ENCODE measurements at places on chromosomes 13 and 19.

- no peak for DNase-seq
These were observed at the start of gene DOCK6 for GRCh38 chr19:11261971-11262839. DOCK6 (minus strand) TSS chr19:11262524; CDS start chr19:11262440, 84 bp downstream.

- no peak for DNase-seq
These were observed 4.2 kb downstream of the FFAR3 start for GRCh38 chr19:35362261-35363000.

- DNase-seq = no peak
These were observed 19.7 kb downstream of the CLPTM1 start for GRCh38 chr19:44974857-44975256.

- no peak for DNase-seq
These were observed 838 bp downstream of the PPP2R1A start for GRCh38 chr19:52190487-52191293.

DNA sequence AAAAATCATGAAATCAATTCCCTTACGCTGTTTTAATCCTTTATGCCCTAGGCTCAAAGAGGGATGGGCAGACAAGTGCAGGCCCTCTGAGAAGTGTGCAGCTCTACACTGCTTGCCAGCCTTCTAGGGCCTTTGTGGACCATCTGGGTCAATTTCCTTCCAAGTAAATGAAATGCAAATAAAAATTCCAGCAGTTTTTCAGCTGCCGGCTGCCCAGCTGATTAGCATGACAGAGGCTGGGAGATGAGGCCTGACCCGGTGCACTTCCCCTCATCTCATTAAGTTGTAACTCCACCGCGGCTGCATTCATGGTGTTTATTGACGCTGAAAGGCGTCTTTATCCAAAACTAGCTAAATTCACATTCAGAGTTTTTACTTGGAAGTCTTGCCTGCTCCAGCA, 47.5 kb upstream of the GSX1 start:
- DNase-seq = no peak

GRCh38 chr13:71303144-71303543, 563.9 kb downstream of the DACH1 start:
- DNase-seq = no peak

DNA sequence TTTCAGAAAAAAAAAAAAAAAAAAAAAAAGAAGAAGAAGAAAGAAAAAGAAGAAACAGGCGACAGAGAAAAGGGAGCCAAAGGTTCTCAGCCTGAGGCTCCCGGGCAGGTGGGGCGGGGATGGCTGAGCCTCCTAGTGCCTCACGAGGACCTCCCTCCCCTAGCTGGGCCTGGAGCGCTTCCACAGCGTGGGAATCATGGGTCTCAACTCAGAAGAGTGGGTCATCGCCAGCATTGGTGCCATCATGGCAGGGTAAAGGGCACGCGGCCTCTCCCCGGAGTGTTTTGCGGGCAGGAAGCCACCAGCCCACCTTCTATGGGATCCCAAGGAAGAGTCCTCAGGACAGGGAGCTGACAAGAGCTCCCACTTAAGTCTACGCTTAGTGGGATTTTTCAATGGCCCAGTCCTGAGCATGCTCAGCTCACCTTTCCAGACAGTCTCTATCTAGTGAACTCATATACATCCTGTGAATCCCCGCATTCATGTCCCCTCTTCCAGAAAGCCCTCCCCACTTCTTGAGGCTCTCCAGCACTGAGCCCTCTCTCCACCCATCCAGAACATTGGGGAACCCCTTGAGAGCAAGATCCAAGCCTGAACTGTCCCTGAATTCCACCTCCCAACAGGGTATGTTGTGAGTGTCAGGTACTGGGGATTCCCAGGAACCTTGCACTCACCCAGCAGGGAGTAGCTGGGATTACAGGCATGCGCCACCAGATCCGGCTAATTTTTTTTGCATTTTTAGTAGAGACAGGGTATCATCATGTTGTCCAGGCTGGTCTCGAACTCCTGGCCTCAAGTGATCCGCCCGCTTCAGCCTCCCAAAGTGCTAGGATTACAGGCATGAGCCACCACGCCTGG, 69.6 kb downstream of the ACSBG2 start:
- no peak for DNase-seq

DNA sequence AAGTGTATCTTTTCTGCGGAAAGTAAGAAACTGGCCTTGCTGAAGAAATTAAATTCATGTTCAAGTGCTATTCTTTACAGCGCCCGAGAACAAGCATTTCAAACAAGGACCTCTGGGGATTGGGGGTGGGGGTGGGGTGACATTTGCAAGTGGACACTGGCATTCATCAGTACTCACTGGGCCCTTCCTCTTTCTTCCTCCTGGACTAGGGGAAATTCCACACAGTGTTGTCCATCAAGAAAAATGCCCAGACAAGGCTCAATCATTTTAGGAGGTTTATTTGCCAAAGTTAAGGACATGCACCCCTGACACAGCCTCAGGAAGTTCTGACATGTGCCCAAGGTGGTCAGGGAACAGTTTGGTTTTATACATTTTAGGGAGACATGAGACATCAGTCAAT, 22.9 kb upstream of the OR10H1 start:
- no peak for DNase-seq

DNA sequence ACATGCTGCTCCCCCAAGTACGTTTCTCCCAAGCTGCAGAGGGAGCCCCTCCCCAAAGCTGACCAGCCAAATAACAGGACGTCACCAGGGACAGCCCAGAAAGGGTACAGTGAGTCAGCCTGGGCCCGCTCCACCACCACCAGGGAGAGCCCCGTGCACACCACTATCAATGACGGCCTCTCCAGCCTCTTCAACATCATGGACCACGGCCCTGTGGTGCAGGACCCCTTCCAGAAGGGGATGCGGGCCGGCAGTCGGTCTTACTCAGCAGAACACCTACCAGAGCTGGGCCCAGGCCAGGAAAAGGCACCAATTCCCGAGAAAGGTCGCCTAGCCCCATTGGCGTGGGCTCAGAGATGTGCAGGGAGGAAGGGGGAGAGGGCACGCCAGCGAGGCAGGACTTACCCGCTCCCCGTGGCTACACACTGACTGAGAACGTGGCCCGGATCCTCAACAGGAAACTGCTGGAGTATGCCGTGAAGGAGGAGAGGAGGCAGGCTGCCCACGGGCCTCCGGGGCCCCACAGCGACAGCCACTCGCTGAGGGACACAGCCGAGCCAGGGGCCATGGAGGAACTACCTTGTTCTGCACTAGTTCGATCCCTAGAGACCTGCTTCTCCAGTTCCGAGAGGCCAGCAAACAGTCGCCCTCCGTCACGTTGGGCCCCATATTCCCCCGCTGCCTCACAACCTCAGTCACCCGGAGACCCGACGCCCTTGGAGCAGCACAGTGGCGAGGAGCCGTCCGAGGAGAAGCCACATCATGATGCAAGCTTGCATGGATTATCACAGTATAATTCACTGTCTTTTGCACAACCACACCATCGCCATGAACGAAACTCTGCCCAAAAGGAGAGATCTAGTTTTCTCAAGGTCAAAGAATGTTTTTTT, 815.9 kb upstream of the KLHL1 start:
- no peak for DNase-seq

All from T-helper 2 cell treated with Interferon-gamma antibody and Interleukin-4, amounts not matched to agents 5 μg/mL and 100 μg/mL, for 36 hours (primary cell).